GM23248 (cell line): ENCODE measurements at places on chromosomes 7 and 10. TPM values are rescaled to one million over a fixed set of nuclear protein-coding genes. Genes with fewer than 3 reads are reported as not detected.

Gene SH2D4B
- not detected in 2 replicates for polyA plus RNA-seq

Gene ADD3
- polyA plus RNA-seq: 129 and 133 TPM in 2 replicates

Gene POMZP3
- 16.0 and 16.5 TPM in 2 replicates for polyA plus RNA-seq

Gene MBL2
- not detected in 2 replicates for polyA plus RNA-seq

Gene ERLIN1
- 62.5 and 63.3 TPM in 2 replicates for polyA plus RNA-seq

Gene TACR2
- 0.24 and 0.25 TPM in 2 replicates for polyA plus RNA-seq

Gene TRIM56
- 8.8 and 9.2 TPM in 2 replicates for polyA plus RNA-seq

Gene AKR1E2
- polyA plus RNA-seq: 5.1 and 5.2 TPM in 2 replicates
